Stimulated activated CD8-positive, alpha-beta memory T cell treated with anti-CD3 and anti-CD28 coated beads, Interleukin-15, amount 100 ng/mL, for 4 hours (primary cell): ENCODE measurements at places on chromosomes 4 and X.

DNA sequence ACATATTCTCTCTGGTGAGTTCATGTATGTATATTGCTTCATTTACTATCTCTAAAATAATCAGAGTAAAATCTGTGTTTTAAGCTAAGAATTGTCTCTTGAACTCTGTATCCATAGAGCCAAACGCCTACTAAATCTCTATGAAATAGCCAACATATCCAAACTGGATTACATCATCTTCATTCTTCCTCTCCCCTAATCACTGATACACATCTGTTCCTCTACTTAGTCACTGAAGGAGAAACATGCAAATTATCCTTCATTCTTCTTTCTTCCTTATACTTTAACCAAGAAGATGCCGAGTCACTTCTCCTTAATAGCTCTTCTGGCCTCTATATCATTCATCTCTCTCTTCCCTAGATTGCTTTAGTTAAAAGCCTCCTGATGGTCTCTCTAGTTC, 630.4 kb upstream of the FTHL17 start:
- no peak for DNase-seq

- DNase-seq = no peak
Measured at GRCh38 chr4:102717448-102718092, 43.2 kb downstream of the MANBA start.

DNA sequence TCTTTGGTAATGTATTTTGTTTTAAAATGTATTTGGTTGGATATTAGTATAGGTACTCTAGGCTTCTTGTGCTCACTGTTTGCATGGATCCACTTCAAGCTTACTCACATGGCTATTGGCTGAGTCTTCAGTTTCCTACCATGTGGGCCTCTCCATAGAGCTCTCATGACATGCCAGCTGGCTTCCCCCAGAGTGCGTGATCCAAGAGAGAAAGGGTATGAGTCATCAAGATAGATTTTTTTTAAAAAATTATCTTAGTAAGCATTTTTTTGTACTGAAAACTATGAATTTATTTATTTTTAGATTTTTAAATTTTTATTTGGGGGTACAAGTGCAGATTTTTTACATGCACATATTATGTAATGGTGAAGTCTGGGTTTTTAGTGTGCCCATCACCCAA, 219.1 kb upstream of the AMOT start:
- DNase-seq = no peak

DNA sequence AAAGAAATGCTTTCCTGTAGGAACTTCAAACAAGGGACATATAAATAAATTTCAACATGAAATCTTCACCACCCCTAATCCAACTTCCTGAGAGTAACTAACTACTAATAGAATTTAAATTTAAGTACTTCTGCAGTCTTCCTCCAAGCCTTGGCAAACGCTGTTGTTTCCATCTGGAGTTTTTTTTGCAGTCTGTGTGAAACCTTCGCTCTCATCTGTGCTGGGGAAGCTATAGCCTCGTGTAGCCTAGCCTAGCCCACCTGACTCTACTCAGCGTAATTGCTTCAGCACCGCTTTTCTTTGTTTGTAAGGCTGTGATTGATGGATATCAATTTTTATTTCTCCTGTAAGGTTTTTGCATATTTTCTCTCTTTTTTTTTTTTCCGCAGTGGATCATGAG, 30.9 kb downstream of the STOX2 start:
- no peak for DNase-seq

GRCh38 chrX:42495139-42495538, 282.8 kb downstream of the PPP1R2C start:
- no peak for DNase-seq

DNA sequence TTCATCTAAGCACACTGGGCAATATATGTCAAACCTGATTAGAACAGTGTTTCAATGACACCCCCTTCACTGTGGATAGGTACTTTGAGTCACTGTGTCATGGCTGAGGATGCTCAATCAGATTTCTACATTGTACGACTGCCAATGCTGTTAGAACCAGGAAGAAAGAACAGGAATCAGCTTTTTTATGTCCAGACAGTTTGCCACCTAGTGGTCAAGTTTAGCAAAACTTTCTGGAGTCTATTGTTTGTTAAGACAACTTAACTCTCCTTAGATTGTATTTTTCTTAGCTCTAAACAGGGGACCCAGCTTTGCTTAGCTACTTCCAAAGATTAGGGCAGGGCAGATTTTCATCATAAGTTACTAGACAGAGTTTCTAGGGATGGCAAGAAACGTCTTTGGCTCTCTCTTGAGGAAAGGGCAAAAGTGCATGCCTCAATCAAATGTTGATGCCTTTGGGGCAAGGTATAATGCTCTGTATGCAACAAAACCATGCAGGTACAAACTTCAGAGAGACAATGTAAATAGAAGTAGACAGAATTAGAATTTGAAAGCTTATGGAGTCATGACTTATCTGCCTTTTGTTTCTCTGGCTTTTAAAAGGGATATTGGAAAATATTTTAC, 40.5 kb upstream of the BMP3 start:
- DNase-seq = no peak

DNA sequence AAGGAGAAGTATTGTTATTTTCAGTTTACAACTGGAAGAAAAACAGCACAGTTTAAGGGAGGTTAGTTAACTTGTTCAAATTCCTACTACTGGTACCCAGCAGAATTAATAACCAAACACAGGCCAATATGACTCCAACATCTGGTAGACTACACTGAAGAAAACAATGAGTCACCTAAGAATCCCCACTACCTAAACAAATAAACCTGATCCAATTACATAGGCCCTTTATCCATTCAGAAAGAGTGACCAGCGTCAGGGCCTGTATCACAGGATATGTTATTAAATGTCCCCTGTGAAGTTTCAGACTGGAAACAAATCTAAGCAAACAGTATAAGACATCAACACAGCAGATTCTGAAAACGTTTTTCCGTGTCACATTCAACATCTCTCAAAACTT, 492.5 kb upstream of the INTU start:
- no peak for DNase-seq

GRCh38 chrX:97867266-97867665, 983.6 kb downstream of the RPA4 start:
- no peak for DNase-seq

- DNase-seq = no peak
Measured at GRCh38 chr4:11423465-11423864, 5.2 kb downstream of the HS3ST1 start.

GRCh38 chrX:13144927-13145655, 100.7 kb upstream of the FAM9C start:
- DNase-seq = no peak

DNA sequence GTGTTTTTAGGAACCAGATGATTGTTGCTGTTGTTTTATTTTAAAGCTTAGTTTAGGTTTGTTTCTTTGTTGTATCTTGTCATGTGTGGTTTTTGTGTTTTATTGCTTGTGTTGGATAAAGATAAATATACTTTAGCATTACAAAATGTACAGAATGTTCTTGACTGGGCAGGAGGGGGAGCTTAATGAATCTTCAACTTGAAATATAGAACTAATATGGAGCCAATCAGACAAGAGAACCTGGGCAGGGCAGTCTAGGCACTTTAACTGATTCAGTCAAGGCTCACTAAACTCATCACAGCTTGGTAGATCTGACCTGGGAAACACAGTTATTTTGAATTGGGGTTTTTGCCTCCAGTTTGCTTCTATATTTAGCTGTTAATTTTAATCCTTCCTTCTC, 304.2 kb downstream of the ARHGAP24 start:
- DNase-seq = no peak

DNA sequence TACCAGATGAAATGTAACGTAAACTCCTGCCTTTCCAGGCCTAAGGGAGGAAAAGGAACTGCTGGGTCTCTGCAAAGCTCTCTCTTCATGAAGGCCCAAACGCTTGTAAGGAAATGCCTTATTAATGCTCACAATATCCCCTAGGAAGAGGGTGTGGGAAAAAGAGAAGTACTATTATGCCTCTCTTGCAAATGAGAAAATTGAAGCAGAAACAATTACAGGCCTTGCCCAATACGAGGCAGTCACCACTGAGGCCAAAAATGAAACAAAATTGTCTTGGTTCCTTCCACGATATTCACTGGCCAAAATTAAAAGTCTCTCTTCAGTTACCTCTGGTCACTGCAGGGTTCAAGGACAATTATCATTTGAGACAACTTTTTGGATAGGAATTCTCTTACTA, 3.2 kb downstream of the SCARB2 start:
- no peak for DNase-seq

GRCh38 chr4:16530688-16531635, 304.7 kb upstream of the TAPT1 start:
- DNase-seq = no peak

GRCh38 chr4:152591396-152591795, 55.5 kb upstream of the FBXW7 start:
- no peak for DNase-seq

GRCh38 chr4:184763150-184763780, 29.4 kb upstream of the CENPU start:
- DNase-seq = no peak

DNA sequence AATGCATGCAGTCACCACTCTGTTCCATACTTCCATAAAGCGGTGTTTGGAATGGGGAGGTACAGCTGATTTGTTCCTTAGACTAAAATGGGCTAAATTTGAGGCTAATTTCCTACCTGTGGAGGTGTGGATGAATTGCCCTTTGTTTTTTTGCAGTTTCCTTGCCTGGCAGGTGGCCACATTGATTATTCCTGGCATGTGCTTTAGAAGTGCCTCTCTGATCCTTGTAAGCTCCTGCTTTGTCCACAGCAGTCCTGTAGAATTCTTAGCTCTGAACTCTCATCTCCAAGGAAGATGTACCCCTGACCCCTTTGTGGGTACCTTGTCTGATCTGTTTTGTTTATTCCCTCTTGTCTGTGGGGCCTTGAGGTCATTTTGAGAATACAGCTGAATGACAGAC, 136.8 kb downstream of the ADGRL3 start:
- DNase-seq = no peak

GRCh38 chrX:48589482-48590162, 7.7 kb upstream of the WDR13 start:
- DNase-seq = no peak

- DNase-seq = no peak
Measured at GRCh38 chr4:175422331-175422730, 389.7 kb downstream of the GPM6A start.

DNA sequence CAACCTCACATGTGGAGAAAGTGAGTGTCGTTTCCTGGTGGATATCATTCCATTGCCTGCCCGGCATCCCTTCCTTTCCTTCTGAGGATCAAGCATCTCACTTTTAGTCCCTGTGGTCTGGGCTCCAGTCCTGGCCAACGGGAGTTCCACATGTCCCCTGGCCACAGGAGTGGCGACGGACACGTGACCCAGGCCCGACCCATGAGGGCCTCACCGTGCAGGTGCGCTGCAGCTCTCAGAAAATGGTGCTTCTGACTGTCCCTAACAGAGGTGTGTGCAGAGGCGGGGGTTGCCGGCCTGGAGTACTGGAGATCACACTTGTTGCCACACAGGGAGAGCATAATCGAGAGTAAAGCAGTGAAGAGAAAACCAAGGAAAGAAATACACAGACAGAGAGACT, 476.9 kb upstream of the FRG1 start:
- DNase-seq = no peak

DNA sequence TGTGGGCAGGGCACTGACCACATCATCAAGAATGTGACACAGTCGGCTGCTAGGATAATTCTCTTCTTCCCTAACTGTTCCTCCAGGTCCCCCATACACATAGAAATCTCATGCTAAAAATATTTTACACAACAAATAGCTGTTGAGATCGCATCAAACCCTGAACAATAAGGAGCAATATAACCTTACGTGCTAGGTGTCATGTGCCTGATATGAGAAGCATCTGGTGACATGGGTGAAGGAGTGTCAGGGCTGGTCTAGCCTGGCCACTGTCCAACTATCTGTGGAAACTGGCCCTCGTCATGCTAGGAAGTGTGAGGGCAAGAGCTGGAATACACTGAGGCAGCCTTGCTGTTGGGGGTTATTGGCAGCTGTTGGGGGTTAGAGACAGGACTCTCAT, 167.3 kb upstream of the PGRMC2 start:
- no peak for DNase-seq

DNA sequence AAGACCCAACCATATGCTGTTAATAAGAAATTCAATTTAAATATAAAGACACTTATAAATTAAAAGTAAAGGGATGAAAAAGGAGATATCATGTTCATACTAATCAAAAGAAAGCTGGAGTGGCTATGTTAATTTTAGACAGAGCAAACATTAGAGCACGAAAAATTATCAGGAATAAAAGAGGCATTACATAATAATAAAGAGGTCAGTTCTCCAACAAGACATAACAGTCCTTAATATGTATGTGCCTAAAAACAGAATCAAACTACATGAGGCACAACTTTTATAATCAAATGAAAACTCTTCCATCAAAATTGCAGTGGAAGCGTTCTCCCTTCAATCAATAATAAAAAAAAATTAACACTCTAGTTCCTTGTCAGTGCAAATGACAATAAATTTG, 62.6 kb downstream of the ARHGEF6 start:
- DNase-seq = no peak

GRCh38 chr4:113781439-113782040, 20.0 kb upstream of the CAMK2D start:
- DNase-seq = no peak

DNA sequence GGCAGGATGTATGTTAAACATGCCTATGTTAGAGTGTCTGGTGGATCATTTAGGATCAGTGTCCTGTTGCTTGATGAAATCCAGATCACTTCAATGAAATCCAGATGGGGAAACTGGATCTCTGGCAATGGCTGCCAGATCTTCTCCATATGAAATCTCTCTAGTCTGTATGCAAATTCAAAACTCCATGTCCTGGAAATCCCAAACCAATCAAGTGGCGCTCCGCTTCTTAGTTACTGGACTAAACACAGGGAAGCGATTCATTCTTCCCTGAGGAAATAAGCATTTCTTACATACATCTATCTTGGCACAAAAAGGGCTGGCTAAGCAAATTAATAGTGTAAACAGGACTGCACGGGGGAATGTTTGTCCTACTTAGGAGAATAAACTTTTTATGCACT, 94.9 kb downstream of the HDAC8 start:
- no peak for DNase-seq

DNA sequence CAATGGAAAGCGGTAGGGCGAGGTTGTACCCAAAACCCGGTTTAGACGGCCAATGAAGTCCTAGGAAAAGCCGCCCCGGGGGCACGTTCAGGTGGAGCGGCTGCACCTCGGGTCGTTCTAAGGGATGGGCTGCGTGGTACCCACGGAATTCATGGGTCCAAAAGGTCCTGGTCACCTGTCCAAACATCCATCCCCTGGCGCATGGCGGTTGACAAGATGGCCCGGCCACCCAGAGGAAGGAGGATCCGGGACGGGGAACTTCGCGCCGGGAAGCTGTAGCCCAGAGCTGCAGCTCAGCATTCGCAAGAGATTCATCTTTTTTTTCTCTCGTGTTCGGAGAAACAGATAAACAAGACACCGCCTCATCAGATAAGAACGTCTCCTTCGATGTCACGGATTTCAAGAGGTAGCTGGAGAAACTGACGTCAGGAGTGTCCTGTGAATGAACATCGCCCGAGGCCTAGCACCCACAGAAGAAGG, 10.9 kb downstream of the PITX2 start:
- no peak for DNase-seq

GRCh38 chr4:168886351-168886750, 123.7 kb downstream of the CBR4 start:
- no peak for DNase-seq
